ENCODE measurements at places on chromosomes 3 and 15.

DNA sequence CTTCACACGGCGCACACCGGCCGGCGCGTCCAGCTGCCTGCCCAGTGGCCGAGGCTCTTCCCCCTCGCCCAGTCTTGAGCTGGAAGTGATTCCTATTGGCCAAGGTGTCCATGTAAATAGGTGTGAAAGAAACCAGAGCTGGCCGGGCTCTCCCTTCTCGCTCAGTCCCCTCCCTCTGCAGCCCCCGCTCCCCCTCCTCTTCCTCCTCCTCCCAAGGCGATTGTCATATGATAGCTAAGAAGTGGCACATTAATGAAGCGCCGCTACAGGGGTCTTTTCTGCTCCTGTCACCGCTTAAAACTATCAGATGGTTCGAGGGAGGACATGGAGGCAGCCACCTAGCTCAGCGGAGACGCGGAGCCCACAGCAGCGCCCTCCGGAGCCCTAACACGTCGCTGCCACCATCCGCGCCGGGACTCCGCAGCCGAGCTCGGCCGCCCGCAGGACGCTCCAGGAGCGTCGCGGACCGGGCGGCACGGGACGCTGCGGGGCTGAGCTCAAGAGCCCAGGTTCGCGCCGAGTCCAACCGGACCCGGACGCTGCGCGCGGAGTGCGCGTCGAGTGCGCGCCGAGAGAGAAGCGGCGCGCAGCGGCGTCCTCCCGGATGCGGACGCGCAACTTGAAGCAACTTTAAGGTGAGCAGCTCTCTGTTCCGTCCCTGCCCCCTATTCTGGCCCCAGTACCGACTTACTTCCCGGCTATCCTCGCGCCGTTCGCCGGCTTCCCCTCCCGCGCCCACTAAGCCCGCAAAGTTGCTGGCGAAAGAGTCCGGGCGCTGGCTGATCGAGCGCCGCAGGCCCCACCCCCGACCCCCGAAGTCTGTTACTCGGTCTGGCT is at the start of gene FOXB1:
TSS of gene FOXB1 (plus strand) at position 303 of the 837 bp plus-strand sequence. CDS start 653 bp downstream, outside the sequence.
- no peak for DNase-seq

GRCh38 chr3:44055951-44056350 is 185.7 kb upstream of the TOPAZ1 start:
- DNase-seq = no peak

GRCh38 chr15:61869656-61870055 is 190.6 kb downstream of the VPS13C start:
- DNase-seq = no peak

DNA sequence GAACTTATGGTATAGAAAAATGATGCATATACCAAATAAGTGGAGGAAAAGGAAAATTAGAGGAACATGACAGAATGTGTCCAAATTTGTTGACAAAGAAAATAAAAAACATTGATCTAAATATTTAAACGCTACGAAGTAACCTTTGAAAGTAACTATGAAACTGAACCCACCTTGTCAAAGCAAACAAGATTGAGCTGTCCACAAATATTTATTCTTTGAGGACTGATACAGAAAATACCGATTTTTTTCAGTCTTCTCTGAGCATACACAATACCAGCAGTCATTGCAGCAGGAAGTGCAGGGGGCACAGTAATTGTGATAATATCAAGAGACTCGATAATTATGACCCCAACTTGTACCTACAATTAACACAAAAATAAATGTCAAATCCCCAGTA is 40.0 kb downstream of the ATP13A3 start:
- no peak for DNase-seq

- DNase-seq = no peak
Observed at GRCh38 chr3:143256416-143256815, 136.8 kb downstream of the CHST2 start.

GRCh38 chr3:8778475-8778874 is 9.1 kb upstream of the OXTR start:
- DNase-seq = no peak

DNA sequence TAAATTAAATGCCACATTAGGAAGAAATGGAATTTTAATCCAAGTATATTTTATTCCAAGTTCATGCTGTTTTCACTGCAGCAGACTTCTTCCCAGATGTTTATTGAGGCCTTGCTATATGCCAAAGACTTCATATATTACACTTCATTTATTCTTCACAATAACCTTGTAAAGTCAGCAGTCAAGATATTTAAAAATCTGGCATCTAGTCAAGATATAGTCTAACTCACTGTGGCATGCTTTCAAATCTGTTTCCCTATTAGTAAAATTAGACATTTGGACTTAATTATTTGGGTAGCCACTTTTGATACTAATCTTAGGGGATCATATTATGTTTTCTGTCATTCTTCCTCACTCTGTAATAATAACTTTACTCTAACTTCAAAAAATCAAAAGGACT is 81.5 kb upstream of the VGLL3 start:
- DNase-seq = no peak

- no peak for DNase-seq
Observed at GRCh38 chr3:169541528-169541927, 122.0 kb downstream of the MECOM start.

- no peak for DNase-seq
Observed at GRCh38 chr3:187967993-187968392, 186.0 kb upstream of the LPP start.

Measured in stimulated activated CD4-positive, alpha-beta T cell treated with anti-CD3 and anti-CD28 coated beads, Interleukin-4, amount 100 ng/mL, for 4 hours (primary cell).